Activated naive CD8-positive, alpha-beta T cell treated with anti-CD3 and anti-CD28 coated beads for 36 hours (primary cell): ENCODE measurements at places on chromosomes 12 and 14. TPM values are rescaled to one million over a fixed set of nuclear protein-coding genes. Genes with fewer than 3 reads are reported as not detected.

- DNase-seq, result no peak
Measured at GRCh38 chr12:75446857-75447256, 33.7 kb upstream of the GLIPR1 start.

DNA sequence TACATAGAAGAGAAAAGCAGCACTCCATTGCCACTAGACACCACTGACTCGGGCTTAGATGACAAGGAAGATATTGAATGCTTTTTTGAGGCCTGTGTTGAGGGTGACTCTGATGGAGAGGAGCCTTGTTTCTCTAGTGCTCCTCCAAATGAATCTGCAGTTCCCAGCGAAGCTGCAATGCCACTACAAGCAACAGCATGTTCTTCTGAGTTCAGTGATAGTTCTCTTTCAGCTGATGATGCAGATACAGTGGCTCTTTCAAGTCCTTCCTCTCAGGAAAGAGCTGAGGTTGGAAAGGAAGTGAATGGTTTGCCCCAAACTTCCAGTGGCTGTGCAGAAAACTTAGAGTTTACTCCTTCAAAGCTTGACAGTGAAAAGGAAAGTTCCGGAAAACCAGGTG lies 114.5 kb upstream of the NPAS3 start:
- no peak for DNase-seq

- no peak for DNase-seq
Measured at GRCh38 chr14:96240641-96241040, 15.4 kb upstream of the BDKRB1 start.

- no peak for DNase-seq
Measured at GRCh38 chr14:31955936-31956579, 121.0 kb upstream of the ARHGAP5 start.

Gene CLMN
- 0.91 TPM for total RNA-seq

Gene ASCL4
- not detected for total RNA-seq

DNA sequence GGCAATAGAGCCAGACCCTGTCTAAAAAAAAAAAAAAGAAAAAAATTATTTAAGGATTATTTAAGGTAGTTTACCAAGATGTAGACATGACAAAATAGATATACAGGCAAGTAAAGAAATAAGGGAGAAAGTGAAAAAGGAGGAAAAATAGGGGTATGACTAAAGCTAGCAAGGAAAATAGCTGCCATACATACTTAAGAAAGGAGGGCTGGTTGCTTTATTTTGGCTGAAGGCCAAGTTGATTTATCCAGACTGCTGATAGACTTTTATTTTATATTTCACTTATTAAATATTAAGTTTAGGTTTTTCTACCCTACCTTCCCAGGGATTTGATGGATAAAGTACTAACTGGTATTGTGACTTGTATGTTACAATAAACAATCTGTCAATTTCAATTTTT lies 8.3 kb upstream of the AEBP2 start:
- no peak for DNase-seq

GRCh38 chr12:78864403-78864869 lies at the start of gene SYT1:
TSS of gene SYT1 (plus strand) at chr12:78864774.
- no peak for DNase-seq

Gene MORN3
- total RNA-seq, result 1.8 TPM

Gene SMCO2
- total RNA-seq, result not detected

- DNase-seq, result no peak
Measured at GRCh38 chr12:2495417-2496112, 299.2 kb upstream of the FKBP4 start.

DNA sequence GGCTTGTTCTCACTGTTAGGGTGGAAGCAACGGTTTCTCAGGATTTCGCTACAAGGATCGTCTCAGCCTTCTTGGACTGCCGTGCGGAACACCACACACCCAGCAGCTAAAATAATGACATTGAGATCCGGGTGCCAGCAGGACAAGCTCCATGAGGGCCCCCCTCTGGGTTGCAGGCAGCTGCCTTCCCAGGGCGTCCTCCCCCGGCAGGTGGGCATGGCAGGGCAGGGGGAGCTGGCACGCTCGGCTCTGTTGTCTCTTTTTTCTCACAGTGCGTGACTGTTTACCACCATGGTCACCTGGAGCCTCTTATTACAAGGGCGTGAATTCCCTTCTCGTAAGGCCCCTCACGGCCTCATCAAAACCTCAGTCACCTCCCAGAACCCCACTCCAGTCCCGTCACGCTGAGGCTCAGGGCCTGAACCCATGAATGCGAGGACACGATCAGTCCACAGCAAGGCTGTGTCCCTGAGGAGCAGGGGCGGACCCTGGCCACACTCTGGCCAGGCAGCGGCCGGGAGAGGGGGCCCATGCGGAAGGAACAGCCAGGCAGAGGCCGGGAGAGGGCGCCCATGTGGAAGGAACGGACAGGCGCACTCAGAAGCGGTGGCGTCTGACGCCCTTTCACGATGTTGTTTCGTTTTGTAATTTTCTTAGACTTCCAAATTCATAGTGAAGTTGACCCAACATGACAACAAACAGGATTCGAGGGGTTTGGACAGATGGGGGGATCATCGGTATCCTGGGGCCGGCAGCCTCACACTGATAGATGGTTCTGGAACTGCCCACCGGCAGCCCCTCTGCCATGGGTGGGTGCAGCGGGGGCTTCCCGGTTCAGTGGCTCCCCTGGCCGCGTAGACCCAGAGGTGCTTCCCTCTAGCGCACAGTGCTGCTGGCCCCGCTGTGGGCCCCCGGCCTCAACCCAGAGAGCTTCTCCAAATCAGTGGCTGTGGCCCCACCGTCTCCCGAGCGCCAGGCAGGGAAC lies 10.0 kb downstream of the LRCOL1 start:
- DNase-seq, result peak; percentile 45

Gene KLRC4
- total RNA-seq, result 2.4 TPM

- DNase-seq, result no peak
Measured at GRCh38 chr12:68269779-68270178, 16.4 kb upstream of the IL22 start.

Gene NFE2
- total RNA-seq, result not detected

DNA sequence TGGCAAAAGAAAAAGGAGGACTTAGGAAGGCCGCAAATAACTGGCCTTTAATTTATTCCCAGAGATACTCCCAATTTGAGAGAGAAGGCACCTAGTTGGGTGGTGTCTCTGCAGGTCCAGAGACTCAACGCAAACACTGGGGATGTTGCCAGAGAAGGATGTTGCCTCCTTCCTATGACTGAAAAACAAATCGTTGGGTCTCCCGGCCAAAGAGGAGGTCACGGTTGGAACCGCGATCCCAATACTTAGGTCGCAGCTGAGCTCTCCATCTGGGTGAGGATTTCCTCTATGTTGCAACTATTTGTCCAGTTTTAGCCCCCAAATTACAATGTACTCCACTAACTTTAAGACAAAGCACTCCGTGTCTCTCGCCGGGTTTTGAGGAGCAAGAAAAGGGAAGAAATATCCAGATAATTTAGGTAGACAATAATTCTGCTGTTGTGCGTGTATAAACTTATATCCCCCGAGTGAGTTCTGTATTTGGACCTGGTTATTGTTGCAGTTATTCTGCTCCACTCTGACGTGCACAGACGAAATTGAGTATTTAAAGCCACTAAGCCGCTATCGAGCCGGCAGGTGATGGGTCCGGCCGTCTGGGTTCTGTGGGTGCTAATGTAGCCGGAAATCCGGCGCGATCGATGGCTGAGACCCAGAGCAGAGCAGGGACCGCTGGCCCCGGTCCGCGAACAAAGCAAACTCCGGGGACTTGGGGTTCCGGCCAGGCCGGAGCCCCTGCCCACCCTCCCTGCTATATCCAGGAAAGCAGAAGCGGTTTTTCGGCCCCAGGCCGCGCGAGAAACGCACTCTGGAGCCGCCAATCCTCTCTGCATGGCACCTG lies 5.7 kb downstream of the HOXC12 start:
- no peak for DNase-seq

- DNase-seq, result no peak
Measured at GRCh38 chr14:22606380-22606779, 8.3 kb downstream of the ABHD4 start.

Gene TMEM119
- total RNA-seq, result not detected

- DNase-seq, result no peak
Measured at GRCh38 chr14:94384342-94384741, 4.1 kb downstream of the SERPINA1 start.

DNA sequence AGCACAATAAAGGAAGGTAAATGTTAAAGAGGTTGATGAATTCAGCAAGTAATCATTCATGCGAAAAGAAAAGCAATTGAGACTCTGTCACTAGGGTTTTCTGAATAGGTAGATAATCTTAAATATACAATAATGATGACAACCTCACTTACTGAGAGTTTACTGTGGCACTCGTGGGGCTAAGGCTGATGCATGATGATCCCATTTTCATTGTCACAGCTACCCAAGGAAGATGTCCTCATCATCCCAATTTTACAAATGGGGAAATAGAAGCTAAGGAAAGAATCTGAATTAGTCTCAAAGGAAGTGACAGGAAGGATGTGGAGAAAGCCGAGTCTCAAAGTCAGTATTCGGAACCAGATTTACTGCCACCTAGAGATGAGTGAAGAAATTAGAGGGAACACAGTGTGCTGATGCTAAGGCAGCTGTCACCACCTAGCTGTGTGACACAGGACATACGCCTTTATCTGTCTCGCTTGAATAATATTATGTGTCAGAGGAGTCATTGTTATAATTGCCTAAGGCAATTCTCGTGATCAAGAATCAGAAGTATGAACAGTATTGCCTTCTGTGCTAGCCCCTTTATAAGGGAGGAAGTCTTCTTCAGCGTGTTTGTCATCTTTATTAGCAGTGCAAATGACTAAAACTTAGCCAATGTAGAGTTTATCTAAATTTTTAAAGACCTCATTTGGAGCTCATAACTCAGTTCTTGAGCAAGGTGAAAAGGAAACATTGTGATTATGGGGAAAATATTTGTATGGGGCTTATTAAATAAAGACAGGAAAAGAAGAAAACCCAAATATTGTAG lies 63.2 kb downstream of the ERGIC2 start:
- DNase-seq, result peak; percentile 14

- DNase-seq, result no peak
Measured at GRCh38 chr12:90729736-90730135, 225.2 kb downstream of the CCER1 start.

GRCh38 chr12:20392339-20392738 lies 24.0 kb downstream of the PDE3A start:
- DNase-seq, result no peak

Gene CLECL1
- 7.0 TPM for total RNA-seq

Gene EML5
- 3.3 TPM for total RNA-seq

DNA sequence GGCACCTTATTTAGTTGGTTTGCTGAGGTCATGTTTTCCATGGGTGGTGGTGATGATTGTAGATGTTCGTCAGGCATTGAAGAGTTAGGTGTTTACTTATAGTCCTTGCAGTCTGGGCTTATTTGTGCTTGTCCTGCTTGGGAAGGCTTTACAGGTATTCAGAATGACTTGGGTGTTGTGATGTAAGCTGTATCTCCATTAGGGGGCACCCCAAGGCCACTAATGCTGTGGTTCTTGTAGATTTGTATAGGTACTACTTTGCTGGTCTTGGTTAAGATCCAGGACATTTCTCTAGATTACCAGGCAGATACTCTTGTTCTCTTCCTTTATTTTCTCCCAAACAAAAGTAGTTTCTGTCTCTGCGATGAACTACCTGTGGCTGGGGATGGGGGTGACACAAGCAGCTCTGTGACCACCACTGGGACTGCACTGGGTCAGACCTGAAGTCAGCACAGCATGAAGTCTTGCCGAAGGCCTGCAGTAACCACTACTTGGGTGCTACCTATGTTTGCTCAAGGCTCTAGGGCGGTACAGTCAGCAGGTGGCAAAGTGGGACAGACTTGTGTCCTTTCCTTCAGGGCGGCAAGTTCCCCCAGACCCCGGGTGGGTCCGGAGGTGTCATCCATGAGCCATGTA lies 35.8 kb upstream of the FBXO33 start:
- peak; percentile 34 for DNase-seq

GRCh38 chr12:31780096-31780495 lies 51.3 kb upstream of the AMN1 start:
- no peak for DNase-seq

- no peak for DNase-seq
Measured at GRCh38 chr14:102821252-102821651, 44.0 kb downstream of the TRAF3 start.

- no peak for DNase-seq
Measured at GRCh38 chr14:103931422-103931821, 3.2 kb downstream of the TDRD9 start.

DNA sequence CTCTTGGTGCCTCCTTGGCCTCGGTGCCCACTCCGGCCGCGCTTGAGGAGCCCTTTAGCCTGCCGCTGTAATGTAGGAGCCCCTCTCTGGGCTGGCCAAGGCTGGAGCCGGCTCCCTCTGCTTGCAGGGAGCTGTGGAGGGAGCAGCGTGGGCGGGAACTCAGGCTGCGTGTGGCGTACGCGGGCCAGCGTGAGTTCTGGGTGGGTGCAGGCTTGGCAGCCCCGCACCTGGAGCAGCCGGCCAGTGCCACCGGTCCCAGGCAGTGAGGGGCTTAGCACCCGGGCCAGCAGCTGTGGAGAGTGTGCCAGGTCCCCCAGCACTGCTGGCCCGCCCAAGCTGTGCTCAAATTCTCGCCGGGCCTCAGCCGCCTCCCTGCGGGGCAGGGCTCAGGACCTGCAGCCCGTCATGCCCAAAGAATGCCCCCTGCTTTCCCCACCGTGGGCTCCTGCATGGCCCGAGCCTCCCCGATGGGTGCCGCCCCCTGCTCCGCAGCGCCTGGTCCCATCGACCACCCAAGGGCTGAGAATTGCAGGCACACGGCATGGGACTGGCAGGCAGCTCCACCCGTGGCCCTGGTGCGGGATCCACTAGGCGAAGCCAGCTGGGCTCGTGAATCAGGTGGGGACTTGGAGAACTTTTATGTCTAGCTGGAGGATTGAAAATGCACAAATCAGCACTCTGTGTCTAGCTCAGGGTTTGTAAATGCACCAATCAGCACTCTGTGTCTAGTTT lies 129.2 kb downstream of the PAWR start:
- peak; percentile 3 for DNase-seq

GRCh38 chr12:41436076-41436475 lies 248.0 kb downstream of the PDZRN4 start:
- DNase-seq, result no peak
